ENCODE measurements at places on chromosomes 2 and 18. TPM values are rescaled to one million over a fixed set of nuclear protein-coding genes. Genes with fewer than 3 reads are reported as not detected.

DNA sequence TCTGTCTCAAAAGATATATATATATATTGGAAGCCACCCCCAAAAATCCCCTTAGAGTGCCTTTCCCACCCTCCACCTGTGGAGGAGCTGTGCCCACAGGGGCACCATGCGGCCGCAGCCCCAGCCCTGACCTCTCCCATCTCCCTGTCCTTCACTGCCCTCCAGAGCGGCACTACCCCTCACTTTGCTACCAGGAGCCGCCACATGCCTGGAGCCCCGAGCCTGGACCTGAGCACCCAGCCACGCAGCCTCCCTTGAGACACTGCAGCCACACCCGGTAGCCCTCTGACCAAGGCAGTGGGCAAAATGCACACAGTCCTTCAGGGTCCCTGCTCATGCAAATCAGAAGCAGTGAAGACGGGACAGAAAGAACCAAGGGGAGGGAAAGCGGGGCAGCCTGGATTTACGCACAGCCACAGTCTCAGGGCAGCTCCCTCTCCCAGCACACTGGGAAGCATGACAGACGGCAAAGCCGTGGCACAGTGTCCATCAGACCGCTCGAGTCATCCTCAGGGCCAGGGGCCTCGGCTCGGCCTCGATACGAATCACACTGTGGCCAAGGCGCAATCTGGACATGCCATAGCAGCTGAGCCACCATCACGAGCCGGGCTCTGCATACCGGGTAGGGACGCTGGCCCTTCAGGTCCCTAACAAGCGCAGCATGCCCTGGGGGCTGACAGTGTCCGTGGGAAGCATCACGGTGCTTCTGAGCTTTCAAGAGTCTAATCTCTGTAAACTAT lies 10.1 kb downstream of the HDAC4 start:
- peak; percentile 61 for DNase-seq

DNA sequence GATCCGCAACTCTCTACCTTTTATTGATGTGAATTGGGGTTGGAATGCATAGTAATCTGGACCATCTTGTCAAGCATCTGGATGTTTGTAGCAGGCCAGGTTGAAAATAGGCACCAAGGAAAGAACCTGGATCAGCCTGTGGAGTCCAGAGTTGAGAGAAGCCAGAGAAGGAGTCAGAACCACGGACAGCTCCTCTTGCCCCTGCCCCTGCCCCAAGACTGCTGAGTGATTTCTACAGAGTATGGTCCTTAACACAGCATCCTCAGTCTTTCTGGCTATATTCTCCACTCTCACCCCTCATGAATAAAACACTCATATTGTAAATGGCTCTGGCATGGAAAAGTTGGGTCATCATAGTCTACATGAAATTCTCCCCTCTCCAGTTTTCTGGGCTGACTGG lies 154.6 kb downstream of the LOXHD1 start:
- no peak for DNase-seq

Gene GAD1
- not detected for total RNA-seq

Gene UBXN2A
- 9.3 TPM for total RNA-seq

Gene DAW1
- total RNA-seq: 2.2 TPM

GRCh38 chr18:58125183-58125582 lies 81.2 kb downstream of the NEDD4L start:
- no peak for DNase-seq

GRCh38 chr18:39259736-39260135 lies 1694.1 kb upstream of the CELF4 start:
- DNase-seq: no peak

- no peak for DNase-seq
These were observed 94.7 kb downstream of the ANKRD44 start for GRCh38 chr2:197215748-197216360.

DNA sequence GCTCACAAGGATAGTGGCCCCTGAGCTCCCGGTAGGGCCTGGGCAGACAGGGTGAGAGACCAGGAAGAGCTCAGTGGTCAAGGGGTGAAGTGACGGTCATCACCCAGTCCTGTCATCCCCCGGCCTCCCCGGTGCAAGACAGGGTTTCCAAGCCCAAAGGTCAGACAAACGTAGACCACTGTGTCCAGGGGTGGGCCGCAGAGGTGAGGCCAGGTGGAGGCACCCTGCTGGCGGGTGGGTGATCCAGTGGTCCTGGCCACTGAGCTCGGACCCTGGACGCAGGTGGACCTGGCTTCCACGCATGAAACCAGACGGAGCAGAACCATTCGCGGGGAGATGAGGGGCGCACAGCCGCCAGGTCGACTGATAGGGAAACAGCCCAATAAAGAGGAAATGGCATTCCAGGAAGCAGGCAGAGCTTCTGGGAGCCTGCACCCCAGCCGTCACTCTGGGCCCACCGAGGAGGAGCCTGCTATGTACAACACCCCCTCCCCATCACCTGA lies 14.4 kb upstream of the SNED1 start:
- peak; percentile 71 for DNase-seq

Gene EFHD1
- total RNA-seq: 96.2 TPM
